Mucosa of gallbladder (tissue), 1 donor: ENCODE measurements at places on chromosomes 16 and 17.

DNA sequence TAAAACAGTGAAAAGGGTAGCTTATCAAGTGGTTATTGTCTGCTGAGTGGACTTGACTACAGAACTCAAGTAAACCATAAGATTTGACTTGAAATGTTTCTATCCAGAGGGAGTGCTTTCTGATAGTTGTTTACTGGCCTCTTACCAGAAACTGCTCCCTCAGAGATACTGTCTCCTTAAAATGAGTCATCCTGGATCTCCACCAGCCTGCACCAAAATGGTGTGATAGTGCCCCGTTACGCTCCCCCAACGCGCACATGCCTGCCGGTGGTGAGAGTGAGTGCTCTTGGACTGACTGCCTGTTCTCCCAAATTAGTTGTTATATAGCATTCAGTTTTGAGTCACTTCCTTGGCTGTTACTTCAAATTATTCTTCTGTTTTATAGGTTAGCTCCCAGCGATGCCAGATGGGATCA lies 22.9 kb downstream of the PRCD start:
- no peak for DNase-seq

GRCh38 chr16:85363881-85364280 lies 249.2 kb upstream of the GSE1 start:
- no peak for DNase-seq

- no peak for DNase-seq
Measured at GRCh38 chr16:23403547-23403946, 49.4 kb downstream of the COG7 start.

- peak; percentile 82 for DNase-seq
Measured at GRCh38 chr16:29700253-29700987, 21.4 kb downstream of the QPRT start.
